ENCODE measurements at places on chromosomes 11 and 22. TPM values are rescaled to one million over a fixed set of nuclear protein-coding genes. Genes with fewer than 3 reads are reported as not detected.

GRCh38 chr11:61627850-61628661 lies 47.2 kb upstream of the SYT7 start:
- DNase-seq, result peak; percentile 76

- DNase-seq, result no peak
Observed at GRCh38 chr11:83063073-83063754, 8.5 kb downstream of the RAB30 start.

DNA sequence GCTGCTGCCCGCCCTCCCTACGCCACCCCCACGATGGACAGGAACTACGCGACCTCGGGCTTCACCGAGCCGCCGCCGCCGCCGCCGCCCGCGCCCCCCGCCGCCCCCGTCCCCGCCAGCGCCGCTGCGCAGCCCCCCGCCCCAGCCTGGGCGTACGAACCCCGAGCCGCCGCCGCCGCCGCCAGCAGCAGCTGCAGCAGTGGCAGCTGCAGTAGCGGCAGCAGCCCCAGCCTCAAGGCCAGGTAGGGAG lies 407 bp downstream of the QSER1 start:
- DNase-seq, result no peak

- no peak for DNase-seq
Observed at GRCh38 chr11:36192425-36193289, 96.6 kb downstream of the COMMD9 start.

- no peak for DNase-seq
Observed at GRCh38 chr11:70555078-70555477, 156.7 kb downstream of the CTTN start.

GRCh38 chr22:27273436-27273835 lies 528.1 kb downstream of the MN1 start:
- DNase-seq, result no peak

GRCh38 chr11:70580036-70580805 lies 181.9 kb downstream of the CTTN start:
- DNase-seq, result no peak

- no peak for DNase-seq
Observed at GRCh38 chr11:26086028-26086427, 245.9 kb upstream of the ANO3 start.

DNA sequence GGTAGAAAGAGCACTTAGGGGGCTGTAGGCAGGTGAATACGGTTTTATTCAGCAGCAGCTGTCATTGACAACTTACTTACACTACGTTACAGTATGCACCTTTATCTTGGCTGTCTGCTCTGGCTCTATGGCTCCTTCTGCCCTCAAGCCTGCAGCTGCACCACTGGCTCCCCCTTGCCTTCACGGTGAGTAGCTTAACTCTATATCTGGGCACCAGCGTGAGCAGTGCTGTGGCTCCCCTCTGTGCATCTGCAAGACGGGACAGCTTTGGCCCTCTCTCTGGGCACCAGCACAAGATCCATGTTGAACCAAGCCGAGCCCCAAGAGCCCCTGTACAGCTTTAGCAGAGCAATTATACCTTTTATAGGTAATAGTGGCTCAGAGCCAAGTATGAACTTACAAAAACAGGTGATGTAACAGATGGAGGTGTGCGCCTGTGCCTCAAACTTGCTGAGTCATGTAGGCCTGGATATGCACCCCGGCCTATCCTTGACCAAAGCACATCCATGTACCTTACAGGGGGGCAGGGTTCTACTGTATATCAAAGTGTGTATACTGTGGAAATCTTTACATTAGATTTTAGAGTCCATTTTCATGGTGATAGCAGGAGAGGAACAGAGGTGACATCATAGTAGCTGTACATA lies 96.9 kb upstream of the CTSC start:
- DNase-seq, result no peak

DNA sequence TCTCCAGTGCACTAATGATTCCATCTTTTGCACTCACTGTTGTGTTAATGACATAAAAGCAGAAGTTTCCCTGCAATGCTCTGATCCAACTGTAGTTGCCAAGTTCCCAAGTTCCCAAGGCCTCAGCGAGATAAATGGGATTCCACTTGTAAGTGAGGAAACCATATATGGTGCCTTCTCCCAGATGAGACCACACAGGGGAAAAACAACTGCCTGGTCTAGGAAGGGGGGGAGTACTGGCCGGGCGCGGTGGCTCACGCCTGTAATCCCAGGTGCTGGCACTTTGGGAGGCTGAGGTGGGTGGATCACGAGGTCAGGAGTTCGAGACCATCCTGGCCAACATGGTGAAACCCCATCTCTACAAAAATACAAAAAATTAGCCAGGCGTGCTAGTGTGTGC lies 23.3 kb upstream of the RELA start:
- no peak for DNase-seq

DNA sequence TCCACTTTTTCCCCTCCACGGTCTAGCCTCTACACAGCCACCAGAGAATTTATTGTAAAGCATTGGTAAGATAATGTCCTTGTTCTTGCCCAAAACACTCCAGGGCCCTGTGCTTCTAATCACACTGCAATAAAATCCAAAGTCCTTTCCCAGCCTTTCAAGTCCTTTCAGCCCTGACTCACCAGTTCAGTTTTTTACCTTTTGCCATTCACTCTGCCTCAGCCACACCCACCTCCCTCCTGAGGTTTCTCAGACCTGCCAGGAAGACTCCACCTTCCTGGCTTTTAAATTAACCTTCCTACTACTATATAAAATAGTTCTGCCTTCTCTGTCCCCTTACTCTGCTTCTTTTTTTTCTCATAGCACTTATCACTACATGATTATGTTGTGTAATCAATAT lies 91.0 kb upstream of the ARHGAP32 start:
- no peak for DNase-seq

- no peak for DNase-seq
Observed at GRCh38 chr11:65159012-65159411, 11.0 kb upstream of the SPDYC start.

GRCh38 chr11:63371396-63371795 lies 1.8 kb downstream of the SLC22A9 start:
- no peak for DNase-seq

- DNase-seq, result no peak
Observed at GRCh38 chr11:69891421-69892236, 72.4 kb upstream of the FGF3 start.

DNA sequence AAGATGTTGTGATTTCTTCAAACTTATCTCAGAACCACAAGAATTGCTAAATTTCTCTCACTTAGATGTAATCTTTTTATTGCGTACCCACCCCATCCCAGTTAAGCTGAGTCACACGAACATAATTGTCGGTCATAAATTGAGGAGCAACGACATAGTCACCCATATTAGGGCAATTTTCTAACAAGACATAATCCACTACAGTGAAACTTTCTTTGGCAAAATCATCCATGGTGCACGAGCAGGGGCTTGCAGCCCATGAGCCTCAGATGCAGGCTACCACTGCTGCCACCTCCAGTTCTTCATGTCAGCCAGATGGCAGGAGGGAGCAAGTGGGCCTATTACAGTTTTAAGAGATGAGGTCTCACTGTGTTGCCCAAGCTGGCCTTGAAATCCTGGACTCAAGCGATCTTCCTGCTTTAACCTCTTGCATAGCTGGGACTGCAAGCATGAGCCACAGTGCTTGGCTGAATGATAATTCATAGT lies 70.3 kb upstream of the GRK2 start:
- DNase-seq, result no peak

GRCh38 chr11:78000193-78000592 lies 5.7 kb upstream of the INTS4 start:
- DNase-seq, result no peak

- DNase-seq, result no peak
Observed at GRCh38 chr11:64492561-64492960, 98.5 kb upstream of the SLC22A12 start.

DNA sequence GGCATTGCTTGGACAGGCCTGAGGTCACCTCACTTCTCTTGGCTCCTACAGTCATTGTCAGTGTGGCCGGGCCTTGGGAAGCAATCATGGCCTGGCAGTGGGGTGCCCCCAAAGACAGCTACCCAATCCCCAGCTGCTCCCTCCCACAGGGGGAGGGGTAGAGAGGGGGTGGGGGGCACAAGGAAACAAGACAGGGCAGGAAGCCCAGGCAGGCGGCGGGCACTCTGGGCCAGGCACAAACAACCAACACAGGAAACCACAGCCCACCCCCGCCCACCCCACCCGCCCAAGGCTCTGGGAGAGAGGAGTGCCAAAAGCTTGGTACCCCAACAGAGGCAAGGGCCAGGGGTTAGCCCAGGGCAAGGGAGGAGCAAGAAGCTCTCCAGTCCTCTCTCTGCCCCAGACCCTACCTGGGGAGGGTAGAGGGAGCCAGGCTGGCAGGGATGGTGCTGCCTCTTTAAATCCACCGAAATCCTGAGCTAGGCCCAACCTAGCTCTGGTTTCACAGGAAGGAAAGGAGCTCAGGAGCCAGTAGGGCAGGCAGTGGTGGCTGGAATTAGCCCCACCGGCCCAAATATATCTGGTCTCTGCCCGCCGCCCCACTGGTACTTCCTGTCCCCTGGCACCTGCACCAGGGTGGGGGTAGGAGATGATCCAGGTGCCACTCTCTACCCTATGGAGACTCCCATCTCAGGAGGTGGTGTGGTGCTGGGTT lies 12.2 kb downstream of the BCL9L start:
- no peak for DNase-seq

DNA sequence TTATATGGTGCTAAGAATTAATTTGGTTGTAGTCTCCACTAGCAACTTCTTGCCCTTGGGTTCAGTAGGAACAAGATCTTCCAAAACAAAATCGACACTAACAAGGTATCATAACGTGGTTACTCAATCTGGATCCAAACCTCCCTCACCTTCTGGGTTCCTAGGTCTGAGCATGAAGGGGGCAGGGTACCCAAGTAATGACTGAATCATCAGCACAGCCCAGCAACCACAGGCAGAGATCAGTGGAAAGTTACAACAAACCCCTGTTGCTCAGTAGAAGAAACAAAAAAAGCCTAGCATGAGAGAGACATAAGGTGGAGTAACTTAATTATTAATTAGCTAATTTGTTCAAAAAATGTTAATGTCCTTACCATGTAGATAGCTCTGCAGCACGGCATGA lies 221.4 kb downstream of the BLID start:
- DNase-seq, result no peak

DNA sequence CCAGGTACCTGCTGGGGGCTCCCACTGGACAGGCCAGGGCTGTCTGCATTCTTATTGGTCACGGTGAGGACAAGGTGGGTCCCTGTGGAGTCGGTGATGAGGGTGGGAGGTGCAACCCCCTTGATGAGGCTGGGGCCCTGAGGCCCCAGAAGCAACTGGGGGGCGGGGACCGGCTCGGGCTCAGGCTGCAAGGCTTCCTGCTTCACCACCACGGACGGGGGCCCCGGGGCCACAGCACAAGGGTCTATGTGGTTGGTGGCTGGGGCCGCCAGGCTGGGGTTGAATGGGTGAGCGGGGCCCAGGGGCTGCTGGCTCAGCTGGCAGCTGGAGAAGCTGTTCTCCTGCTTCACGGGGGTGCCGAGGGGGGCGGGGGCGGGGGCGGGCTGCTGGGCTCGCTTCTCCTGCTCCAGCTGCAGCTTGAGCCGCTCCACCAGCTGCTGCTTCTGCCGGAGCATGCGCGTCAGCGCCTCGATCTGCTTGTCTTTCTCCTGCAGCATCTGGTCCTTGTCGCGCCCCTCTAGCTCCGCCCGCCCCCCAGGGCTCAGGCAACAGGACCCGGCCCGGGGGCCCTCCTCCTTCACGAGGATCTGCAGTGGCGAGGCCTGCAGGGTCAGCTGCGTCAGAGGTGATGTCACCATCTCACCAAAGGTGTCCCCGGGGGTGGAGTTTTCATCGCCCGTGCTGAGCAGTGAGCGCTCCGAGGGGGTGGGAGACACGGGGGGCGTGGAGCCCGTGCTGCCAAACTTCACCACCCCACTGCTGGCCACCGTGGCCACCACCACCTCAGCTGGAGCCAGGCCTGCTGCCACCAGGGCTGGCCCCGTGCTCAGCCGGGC lies 48.2 kb downstream of the SGSM3 start:
- no peak for DNase-seq

- DNase-seq, result no peak
Observed at GRCh38 chr22:40405178-40406062, 35.0 kb downstream of the SGSM3 start.

GRCh38 chr22:19984201-19984753 lies 32.3 kb downstream of the ARVCF start:
- DNase-seq, result no peak

- no peak for DNase-seq
Observed at GRCh38 chr11:122714004-122714403, 58.5 kb downstream of the UBASH3B start.

- DNase-seq, result no peak
Observed at GRCh38 chr11:77710358-77710757, 72.8 kb upstream of the CLNS1A start.

- no peak for DNase-seq
Observed at GRCh38 chr11:83681906-83682610, 395.9 kb upstream of the CCDC90B start.

GRCh38 chr22:48639896-48640748 lies 1187.6 kb downstream of the BRD1 start:
- no peak for DNase-seq

DNA sequence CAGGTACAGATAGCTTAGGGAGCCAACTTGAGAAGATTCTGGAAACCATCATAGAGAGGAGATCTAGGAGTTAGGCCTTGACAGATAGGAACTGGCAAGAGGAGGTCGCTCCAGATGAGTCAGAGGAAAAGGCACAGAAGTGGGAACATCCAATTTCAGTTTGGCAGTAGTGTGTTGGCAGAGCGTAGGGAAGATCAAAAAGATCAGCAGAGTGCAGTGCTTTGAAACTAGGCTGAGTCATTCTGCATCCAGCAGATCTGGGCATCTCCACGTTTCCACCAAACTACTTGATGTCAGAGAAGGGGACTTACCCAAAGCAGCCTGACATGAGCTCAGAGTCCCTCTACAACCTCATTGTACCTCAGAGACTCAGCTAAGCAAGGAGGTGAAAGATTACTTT lies 58.5 kb downstream of the GAB4 start:
- DNase-seq, result no peak

GRCh38 chr22:38760477-38761201 lies 4.8 kb upstream of the SUN2 start:
- no peak for DNase-seq

GRCh38 chr11:62708793-62709192 lies 1.3 kb downstream of the GNG3 start:
- peak; percentile 78 for DNase-seq

GRCh38 chr11:74444173-74444826 lies 23.0 kb downstream of the KCNE3 start:
- no peak for DNase-seq

GRCh38 chr11:106384429-106384828 lies 307.0 kb downstream of the AASDHPPT start:
- no peak for DNase-seq

The CLTCL1 gene
- total RNA-seq, result 5.6 TPM

The NFAM1 gene
- 3.1 TPM for total RNA-seq

The LDHAL6A gene
- not detected for total RNA-seq

The CADM1 gene
- total RNA-seq, result 26.2 TPM

The SCGB1D2 gene
- total RNA-seq, result 418 TPM

The DRICH1 gene
- total RNA-seq, result 1.3 TPM

The ARRB1 gene
- total RNA-seq, result 42.2 TPM

The FAM227A gene
- 2.1 TPM for total RNA-seq

The NXPE4 gene
- total RNA-seq, result not detected

The MPEG1 gene
- total RNA-seq, result 2.3 TPM

The MUC15 gene
- 58.1 TPM for total RNA-seq

The APOL3 gene
- total RNA-seq, result 29.7 TPM

The DEUP1 gene
- not detected for total RNA-seq

The TIGD3 gene
- 0.76 TPM for total RNA-seq

The SCGB1C1 gene
- total RNA-seq, result not detected

The ACR gene
- not detected for total RNA-seq

The C1QTNF5 gene
- 4.2 TPM for total RNA-seq
